ENCODE measurements at places on chromosomes 6 and 20.
A peak's percentile ranks its signal among the peaks of the same experiment; 100 is the strongest.

GRCh38 chr20:32571566-32571965 lies 13.6 kb downstream of the NOL4L start:
- DNase-seq = no peak

DNA sequence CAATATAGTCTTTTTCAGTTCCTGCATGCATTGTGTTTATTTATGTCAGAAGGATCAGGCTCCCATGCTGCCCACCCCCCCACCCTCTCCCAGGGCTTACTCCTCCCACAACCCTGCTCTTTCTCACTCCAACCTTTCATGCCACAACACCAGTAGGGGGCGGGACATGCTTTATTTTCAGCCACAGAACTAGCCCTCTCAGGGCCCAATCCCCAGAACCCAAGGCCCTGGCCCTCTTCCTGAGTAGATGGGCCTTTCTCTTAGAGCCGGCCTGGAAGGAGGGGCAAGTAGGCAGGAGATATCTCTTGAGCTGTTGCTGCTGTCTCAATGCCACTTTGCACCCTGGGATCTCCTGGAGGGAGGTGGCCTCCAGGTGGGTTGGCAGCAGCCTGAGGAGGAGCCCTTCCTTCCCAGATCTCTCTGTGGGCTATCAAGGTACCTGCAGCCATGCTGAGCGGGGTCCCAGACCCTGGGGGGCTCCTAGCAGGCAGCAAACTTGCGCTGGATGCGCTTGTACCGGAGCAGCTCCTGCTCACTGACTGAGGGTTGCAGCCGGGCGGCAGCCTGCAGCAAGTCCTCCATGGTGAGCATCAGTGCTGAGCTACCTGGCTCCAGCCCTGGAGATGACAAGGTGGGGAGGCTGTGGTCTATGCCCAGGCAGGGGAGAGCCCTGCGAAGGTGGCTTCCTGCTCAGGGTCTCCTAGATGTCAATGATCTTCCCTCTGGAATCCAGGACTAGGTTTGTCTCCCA lies 3.5 kb downstream of the GNMT start:
- no peak for DNase-seq

- DNase-seq = no peak
Observed at GRCh38 chr20:58433759-58434158, 44.7 kb downstream of the VAPB start.

- DNase-seq = no peak
Observed at GRCh38 chr6:89356642-89357170, 4.2 kb upstream of the UBE2J1 start.

- DNase-seq = no peak
Observed at GRCh38 chr6:53360093-53360912, 11.6 kb upstream of the ELOVL5 start.

GRCh38 chr20:62766716-62767115 lies 29.6 kb upstream of the MRGBP start:
- DNase-seq = no peak

DNA sequence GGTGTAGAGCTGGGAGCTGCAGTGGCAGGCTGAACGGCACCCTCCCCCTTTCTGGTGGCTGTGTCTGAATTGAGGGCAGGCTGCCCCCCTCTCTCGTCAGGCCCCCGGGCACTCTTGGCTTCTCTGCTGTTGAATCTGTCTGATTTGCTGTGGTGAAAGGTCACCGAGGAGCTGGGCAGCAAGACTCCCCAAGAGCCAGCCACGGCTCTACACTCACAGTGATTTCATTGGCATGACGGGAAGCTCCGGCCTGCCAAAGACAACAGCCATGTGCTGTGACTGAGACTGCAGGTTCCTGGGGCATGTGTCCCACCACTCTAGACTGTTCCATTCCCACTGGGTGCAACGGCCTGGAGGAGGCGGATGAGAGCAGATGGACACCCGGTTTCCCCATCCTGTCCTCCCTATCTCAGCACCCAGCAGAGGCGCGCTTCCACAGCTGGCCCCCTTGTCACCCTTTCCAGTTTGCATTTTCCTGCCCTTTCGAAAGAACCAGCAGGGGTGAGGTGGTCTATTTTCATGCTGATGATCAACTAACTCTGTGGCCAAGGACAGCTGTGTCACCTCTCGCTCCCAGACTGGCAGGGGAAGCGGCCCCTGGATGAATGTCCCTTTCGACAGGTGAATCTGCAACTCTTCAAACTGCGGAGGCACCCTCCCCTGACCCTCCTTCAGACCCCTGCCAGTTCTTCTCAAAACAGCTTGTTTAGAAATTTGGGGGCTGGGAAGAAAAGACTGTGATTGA lies 2.2 kb downstream of the APCDD1L start:
- no peak for DNase-seq

GRCh38 chr20:54668271-54669039 lies 193.1 kb downstream of the DOK5 start:
- peak; percentile 1 for DNase-seq

- no peak for DNase-seq
Observed at GRCh38 chr6:5556011-5556410, 294.7 kb downstream of the FARS2 start.

GRCh38 chr6:37038292-37039198 lies 33.1 kb downstream of the FGD2 start:
- DNase-seq = no peak

GRCh38 chr6:163175301-163175700 lies 239.2 kb upstream of the QKI start:
- DNase-seq = no peak

- no peak for DNase-seq
Observed at GRCh38 chr6:30689022-30689865, 1.5 kb downstream of the NRM start.

- no peak for DNase-seq
Observed at GRCh38 chr6:3733321-3733925, 18.1 kb downstream of the PXDC1 start.

DNA sequence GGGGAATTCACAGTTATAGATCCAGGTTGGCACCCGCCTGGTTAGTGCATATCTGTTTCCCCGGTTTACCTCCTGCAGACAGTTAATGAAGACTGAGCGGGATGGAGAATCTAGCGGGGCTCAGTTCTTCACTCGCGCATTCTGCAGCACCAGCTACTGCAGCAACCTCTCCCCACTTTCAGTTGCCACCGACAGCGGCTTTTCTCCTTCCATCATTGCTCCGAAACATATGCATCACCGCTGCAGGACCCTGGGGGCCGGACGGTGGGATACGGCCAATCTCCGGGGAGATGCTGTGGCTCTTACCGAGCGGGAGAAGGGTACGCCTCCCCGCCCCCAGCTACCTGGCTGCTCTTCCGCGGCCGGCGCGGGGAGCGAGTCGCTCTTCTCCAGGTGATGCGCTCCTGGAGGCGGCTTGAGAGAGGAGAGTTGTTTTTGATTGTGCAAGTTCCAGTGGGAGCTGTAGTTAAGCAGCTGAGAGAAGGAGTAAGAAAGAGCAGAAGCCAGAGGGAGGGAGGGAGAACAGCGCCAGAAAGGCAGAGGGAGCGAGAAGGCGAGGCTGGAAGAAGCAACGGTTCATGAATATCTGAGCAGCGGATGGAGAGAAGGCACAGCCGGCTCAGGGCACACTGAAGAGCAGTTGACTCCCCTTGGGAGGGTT lies at the start of gene SGK1:
Gene SGK1 (minus strand): TSS at position 642 of the 661 bp plus-strand sequence. CDS start 652 bp downstream, outside the sequence.
- DNase-seq = no peak
